Ovary (tissue), 10 donors: ENCODE measurements at places on chromosomes 5 and 9. TPM values are rescaled to one million over a fixed set of nuclear protein-coding genes. Genes with fewer than 3 reads are reported as not detected.

Gene ENTPD8
- not detected for total RNA-seq

Gene DMGDH
- total RNA-seq, result 5.5 TPM

Gene MXD3
- total RNA-seq, result 6.9 TPM

Gene PRRT1B
- not detected for total RNA-seq

Gene FBP2
- total RNA-seq, result not detected

Gene PRRC1
- total RNA-seq, result 49.7 TPM

Gene TMOD1
- 75.7 TPM for total RNA-seq

Gene CDH9
- not detected for total RNA-seq

Gene ZNF169
- total RNA-seq, result 6.6 TPM

Gene EFNA5
- total RNA-seq, result 1.5 TPM

Gene ERAP2
- 17.6 TPM for total RNA-seq

Gene RUSC2
- 15.7 TPM for total RNA-seq

Gene ANKRD20A1
- total RNA-seq, result 0.34 TPM

Gene SLC36A3
- not detected for total RNA-seq

Gene TICAM2
- 1.0 TPM for total RNA-seq

Gene PCDHGA9
- 6.3 TPM for total RNA-seq

Gene NME5
- 10.2 TPM for total RNA-seq

Gene GGTA1
- total RNA-seq, result 2.2 TPM

Gene BTNL8
- 0.24 TPM for total RNA-seq

Gene SOWAHA
- 0.72 TPM for total RNA-seq

Gene PCSK5
- 31.6 TPM for total RNA-seq

Gene NSA2
- total RNA-seq, result 72.7 TPM

Gene SEMA6A
- total RNA-seq, result 13.9 TPM

Gene ANKRD55
- not detected for total RNA-seq

Gene GTF2H2
- total RNA-seq, result 22.2 TPM

Gene ORM1
- not detected for total RNA-seq

Gene F12
- total RNA-seq, result not detected

Gene GMCL2
- total RNA-seq, result not detected

Gene SPINK13
- 5.7 TPM for total RNA-seq

Gene FOXD4L6
- total RNA-seq, result not detected

Gene DMRT1
- not detected for total RNA-seq

Gene UBTD2
- 28.6 TPM for total RNA-seq

Gene CARTPT
- total RNA-seq, result not detected

Gene RAPGEF6
- total RNA-seq, result 21.3 TPM

Gene EMB
- 13.7 TPM for total RNA-seq

Gene SGCD
- 12.9 TPM for total RNA-seq

Gene PIP5KL1
- 2.0 TPM for total RNA-seq

Gene MIER3
- 33.8 TPM for total RNA-seq

Gene ADAMTS16
- total RNA-seq, result 9.6 TPM

Gene ABCA1
- total RNA-seq, result 12.3 TPM

Gene THBS4
- 3.6 TPM for total RNA-seq
